ENCODE measurements at places on chromosomes 1 and 21.
A peak's percentile ranks its signal among the peaks of the same experiment; 100 is the strongest.

GRCh38 chr1:28885977-28886730, 28.2 kb upstream of the EPB41 start:
- DNase-seq = no peak

DNA sequence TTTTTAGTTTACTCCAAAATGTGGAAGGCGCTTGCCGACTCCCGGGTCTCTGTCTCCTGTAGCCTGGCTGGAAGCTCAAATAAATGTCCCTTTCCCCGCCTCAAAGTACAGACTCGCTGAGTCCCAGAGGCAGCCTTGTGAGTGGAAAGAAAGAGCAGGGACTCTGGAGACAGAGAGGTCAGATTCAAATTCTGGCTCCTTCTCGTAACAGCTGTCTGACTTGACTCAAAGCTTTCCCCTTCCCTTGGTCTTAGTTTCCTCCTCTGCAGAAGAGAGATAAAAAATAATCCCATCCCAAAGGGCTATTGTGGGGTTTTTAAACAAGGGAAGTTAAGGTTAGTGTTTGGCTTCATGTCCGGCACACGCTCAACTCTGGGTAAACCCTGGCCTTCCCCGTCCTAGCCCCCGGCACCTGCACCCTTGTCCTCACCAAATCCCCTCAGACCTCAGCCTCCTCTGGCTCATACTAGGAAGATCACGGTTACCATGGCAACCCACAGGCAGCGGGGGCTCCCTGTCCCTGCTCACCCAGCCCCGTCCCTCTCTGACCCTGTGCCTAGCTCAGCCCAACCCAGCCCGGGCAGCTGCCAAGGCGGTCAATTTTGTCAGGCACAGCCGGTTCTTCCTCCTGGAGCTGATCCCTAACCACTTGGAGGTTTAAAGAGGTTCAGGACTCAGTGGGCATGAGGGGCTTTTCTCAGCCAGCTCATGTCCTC, 49.2 kb upstream of the IGSF21 start:
- DNase-seq = no peak

DNA sequence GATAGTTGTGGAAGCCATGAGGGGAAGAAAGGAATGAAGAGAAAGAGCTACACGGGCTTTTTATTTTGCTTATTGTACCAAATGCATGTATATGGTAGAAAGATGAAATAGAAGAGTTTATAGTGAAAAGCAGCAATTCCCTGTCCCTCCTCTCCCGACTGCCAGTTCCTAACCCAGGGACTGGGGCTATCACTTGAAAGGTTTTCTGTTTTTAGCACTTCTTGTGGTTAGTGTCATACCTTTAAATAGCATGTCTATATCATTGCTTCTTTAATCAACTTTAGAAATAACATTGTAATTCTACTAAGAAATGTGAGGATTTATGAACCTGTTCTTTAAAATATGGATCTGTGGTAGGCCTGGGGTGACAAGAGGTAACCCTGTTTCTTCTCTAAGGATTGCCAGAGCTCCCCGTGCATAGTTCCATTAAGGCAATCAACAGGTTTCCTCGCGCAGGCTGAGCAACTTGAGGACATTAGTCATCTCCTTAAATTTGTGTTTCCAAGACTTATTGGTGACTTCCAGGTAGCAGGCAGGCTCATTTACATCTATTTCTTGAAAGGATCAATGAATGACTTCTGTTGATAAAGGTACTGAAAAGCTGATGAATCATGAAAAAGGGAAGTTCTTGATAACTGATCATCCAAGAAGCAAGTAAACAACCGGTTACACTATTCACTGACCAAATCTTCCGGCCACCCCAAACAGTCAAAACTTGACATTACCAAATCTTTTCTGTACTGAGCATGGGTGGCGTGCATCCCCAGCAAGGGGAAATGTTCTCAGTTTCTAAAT, 37.8 kb upstream of the S1PR1 start:
- no peak for DNase-seq

GRCh38 chr1:47894410-47895278, 102.5 kb downstream of the TRABD2B start:
- no peak for DNase-seq

DNA sequence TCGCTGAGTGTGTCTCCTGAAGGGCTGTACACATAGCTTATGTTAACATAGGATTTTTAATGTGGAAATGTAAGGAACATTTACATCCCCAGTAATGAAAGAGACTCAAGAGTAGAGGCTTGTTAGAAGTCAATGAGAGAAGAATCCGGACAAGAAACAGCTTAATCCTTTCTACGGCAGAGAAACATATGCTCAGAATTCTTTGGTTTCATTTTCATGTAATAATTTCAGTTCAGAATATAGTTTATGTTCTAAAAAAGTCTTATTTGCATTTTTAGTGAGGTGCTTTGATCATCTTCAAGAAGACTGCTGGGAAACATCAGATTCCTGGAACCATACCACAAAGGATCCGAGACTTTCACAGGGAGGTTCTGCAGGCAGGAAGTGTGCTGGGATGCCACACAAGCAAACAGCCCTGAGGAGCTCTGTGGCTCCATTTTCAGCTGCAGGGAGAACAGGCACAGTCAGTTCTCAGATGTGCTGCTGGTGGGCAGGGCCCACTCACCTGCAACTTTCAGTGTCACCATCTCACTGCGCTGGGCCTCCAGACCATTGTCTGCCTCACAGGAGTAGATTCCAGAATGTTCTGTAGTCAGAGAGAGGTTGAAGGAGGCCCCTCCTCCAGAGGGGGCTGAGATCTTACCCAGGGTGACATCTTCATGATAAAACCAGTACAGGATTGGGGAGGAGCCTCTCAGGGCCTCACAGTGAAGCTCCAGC, 28.4 kb downstream of the FCRL5 start:
- DNase-seq = no peak

DNA sequence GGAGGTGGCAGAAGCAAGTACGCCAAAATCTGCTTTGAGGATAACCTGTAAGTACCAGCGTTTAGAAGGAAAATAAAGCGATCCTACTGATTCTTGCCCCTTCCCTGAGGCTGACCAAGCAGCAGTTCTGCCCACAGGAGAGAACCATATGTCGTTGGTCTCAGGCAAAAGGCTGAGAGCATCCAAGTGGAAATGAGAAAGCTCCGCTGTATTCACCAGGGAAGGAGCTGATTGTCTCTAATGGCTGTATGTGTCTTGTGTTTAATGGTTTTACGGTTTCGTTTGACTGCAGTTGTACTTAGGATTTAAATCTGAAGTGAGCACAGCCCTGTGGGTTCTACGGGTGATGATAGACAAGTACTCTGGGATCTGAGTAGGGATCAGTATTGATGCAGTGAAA, 21.9 kb downstream of the FAM3B start:
- no peak for DNase-seq

DNA sequence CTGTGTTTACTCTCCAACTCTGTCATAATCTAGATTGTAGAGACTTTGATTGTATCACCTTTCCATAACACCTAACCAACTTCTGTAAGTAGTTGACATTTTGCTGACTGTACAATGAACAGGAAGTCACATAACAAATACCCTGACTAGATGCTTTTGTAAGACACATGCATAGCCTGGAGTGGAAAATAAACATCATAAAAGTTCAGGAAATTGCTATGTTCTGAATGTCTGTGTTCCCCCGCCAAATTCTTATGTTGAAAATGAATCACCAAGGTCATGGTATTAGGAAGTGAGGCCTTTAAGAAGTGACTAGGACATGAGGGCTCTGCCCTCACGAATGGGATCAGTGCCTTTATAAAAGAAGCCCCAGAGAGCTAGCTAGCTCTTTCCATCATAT, 40.4 kb upstream of the ZSWIM5 start:
- DNase-seq = no peak

- no peak for DNase-seq
Observed at GRCh38 chr1:107533436-107533835, 392.6 kb downstream of the NTNG1 start.

- no peak for DNase-seq
Observed at GRCh38 chr1:221170171-221170570, 290.9 kb downstream of the HLX start.

DNA sequence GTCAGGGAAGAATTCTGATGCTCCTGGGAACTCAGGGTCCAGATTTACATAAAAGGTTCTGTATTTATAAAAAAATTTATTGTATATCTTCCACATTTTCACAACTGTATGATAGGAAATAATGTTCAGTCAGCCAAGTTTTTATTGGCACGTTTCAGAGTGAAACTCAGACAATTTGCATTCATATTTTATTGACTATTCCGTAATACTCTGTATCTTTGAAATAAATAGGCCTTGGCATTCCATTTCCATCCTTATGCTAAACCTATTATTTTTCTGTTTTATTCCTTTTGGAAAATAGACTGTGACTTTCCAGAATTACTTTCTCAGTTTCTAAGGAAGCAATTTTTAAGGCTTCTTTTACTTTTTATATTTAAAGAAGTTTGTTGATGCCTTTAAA, 329.0 kb downstream of the OLFM3 start:
- no peak for DNase-seq

GRCh38 chr1:181128592-181129497, 40.3 kb downstream of the IER5 start:
- DNase-seq = no peak

GRCh38 chr1:180280617-180281016, 50.6 kb downstream of the LHX4 start:
- DNase-seq = no peak

GRCh38 chr21:28791595-28792282, 200.9 kb downstream of the LTN1 start:
- DNase-seq = no peak

- no peak for DNase-seq
Observed at GRCh38 chr1:87953732-87954344, 625.2 kb downstream of the LMO4 start.

GRCh38 chr1:94560333-94560732, 18.8 kb upstream of the F3 start:
- DNase-seq = no peak

GRCh38 chr21:38261851-38262250, 5.1 kb downstream of the KCNJ15 start:
- DNase-seq = no peak

DNA sequence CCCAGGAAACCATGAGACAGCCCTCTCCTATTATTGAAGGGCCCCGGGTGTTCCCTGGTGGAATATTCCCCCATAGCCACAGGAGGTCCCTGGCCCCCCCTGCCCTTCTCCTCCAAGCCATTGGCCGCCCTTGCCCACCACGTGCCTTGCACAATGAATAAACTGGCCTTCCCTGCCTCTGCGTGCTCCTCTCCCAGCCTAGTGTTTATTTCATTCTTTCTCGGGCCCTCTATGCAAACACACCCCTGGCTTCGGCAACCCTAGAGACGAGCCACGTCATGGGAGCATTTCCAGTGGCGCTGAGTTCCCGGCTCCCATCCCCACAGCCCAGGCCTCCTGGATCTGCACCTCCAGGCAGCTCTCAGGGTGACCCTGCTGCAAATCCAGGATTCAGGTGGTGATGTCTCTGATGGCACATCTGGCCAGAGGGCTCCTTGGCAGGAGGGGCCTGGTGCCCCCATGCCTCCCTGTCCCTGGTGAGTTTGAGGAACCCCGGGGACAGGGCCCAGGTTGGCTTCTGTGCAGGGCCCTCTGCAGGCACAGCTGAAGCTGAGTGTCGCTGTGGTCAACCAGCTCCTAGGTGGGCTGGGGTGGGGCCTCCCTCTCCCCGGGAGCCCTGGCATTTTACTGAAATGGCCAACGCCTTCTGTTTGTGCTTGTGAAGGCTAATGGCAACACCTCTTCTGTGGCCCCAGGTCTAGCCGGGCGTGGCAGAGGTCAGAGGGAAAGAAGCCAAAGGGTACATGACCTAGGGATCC, 6.2 kb downstream of the KRTAP10-12 start:
- DNase-seq = no peak

DNA sequence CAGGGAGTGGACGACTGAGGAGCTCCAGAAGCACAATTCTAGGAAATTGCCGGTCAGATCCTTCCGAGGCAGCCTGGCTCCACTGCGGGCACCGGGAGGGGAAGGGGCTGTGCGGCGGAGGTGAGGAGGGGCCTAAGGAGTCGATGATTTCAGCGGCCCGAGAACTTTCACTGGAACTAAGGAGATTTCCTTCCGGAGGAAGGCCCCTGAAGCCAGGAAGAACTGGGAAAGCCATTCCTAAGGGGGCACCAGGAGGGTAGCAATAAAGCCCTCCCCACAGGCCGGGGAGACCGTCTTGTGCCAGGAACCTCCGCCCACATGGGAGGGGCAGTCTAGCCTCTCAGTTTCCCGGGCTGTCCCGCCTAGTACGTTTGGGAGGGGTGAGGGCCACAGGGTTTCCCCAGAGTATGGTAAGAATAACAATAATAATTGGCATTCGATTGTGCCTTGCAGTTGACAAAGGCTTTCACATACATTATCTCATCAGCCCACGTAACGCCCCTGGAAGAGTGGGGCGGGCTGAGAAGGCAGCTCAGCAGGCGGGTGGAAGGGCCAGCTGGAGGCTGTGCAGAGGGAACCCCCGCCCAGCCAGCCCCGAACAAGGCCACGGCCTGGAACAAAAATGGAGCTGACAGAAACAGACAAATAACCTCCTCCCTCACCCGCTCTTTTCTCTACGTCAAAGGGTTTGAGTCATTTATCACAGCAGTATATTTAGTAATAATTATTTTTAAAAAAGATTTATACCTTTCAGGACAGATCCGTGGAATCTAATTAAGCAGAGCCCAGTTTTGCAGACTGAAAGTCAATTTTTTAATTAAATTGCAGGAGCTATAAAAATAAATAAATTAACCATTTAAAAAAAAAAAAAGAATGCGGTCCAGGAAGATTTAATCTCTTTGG, 19.8 kb downstream of the NPR1 start:
- DNase-seq = no peak

DNA sequence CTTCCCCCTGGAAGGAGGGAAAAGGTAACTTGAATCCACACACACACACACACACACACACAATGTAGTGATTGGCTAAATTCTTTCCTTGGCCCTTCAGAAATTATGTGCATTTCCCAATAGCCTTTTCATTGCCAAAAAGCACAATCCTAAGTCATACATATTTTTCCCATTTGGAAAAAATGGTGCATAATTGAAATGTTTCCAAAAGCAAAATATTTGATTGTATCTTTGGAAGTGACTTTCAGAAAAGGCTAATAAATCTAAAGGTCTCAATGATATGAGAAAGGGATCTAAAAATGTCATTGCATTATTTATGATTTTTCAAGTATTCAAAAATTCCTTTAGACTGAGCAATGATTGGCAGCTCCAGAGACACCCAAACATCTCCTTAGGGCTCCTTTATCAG, 43.5 kb upstream of the NEK7 start:
- DNase-seq = no peak

GRCh38 chr21:35370071-35370470, 321.0 kb upstream of the RUNX1 start:
- DNase-seq = no peak

GRCh38 chr1:179591592-179592580, at the start of gene TDRD5:
Gene TDRD5 (plus strand): TSS chr1:179591832. CDS start chr1:179592616, 784 bp downstream.
- peak; percentile 7 for DNase-seq

All from DMS79 (cell line).